ENCODE measurements at places on chromosomes 7 and 10.

DNA sequence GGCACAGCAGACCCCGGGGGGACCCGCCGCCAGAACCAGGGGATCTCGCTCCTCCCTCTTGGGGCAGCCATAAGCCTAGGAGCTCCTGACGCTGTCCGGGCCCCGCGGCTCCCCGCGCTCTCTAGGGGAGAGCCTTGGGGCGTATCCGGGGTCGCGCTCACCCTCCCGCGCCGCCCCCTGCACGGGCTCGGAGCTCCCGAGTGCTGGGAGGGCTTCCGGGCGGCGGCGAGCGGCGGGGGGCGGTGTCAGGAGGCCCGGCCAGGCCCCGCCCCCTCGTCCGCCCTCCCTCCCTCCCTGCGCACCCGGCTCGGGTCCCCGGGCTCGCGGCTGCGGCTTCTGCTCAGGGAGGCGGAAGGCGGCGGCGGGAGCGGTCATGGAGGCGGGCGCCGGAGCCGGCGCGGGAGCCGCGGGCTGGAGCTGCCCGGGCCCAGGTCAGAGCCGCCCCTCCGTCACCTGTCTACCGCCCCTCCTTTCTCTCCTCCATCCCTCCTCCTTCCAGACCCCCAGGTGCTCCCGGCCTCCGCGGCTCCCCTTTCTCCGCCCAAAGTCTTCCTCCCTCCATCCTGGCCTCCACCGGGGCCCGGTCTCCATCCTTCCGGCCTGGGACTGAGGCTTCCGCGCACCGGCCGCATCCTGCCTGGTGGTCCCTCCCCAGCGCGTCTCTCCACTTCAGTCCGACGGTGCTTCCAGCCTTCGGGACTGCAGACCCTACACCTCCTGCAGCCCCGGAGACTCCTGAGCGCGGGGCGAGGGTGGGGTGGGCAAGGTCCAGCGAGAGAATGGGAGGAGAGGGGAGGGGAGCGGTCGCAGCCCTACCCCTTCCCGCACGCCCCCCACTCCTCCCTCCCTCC, at the start of gene CCDC136:
TSS of gene CCDC136 (plus strand) at position 848 of the 851 bp plus-strand sequence. CDS start 444 bp downstream, outside the sequence.
- DNase-seq: peak; percentile 60

DNA sequence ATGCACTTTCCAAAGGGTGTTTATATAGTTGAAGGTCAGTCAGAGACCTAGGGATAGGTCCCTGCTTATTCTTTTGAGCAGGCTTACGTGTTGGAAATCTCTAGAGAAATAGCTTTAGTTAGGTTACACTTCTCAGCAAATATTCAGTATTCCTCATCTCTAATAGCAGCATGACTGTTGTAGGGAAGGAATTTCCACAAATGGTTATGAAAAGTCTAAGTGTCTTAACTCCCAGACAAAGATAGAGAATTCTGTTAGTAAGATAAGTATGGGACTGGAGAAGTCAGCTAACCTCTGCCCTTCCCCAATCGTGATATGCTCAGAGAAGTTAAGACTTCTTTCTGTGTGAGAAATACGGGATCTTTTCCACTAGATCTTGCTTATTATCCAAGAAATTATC, 16.5 kb downstream of the SGPL1 start:
- DNase-seq: peak; percentile 29

- DNase-seq: no peak
Observed at GRCh38 chr7:22871661-22872060, 49.0 kb upstream of the TOMM7 start.

DNA sequence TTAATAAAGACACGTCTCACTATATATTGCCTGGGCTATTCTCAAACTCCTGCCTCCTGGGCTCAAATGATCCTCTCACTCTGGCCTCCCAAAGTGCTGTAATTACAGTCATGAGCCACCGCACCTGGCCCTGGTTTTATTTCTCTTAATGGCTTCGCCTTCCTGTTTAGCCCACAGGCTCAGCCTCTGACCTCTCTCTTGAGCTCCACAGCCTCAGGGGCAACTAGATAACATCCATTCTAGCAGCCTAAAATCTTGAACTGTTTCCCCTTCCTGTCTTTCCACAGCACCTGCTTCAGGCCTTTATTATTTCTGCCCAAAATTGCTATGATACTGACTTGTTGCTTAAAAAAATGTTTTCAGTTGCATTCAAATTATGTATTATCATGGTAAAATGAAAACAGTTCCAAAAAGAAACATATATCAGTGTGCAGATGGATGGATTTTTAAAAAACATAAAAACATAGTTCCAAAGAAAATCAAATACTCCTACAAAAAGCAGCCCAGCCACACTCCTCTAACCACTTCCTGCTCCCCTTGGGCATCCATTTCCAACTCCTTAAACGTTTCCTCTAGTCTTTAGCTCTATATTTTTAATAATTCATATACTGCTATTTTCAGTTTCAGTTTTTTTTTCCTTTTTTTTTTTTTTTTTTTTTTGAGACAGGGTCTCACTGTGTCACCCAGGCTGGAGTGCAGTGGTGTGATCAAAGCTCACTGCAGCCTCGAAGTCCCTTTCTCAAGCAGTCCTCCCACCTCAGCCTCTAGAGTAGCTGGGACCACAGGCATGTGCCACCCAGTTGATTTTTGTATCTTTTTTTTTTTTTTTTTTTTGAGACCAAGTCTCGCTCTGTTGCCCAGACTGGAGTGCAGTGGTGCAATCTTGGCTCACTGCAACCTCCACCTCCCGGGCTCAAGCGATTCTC, 5.1 kb upstream of the BAZ1B start:
- DNase-seq: no peak

- no peak for DNase-seq
Observed at GRCh38 chr7:38025815-38026214, 105.4 kb downstream of the EPDR1 start.
